ENCODE measurements at places on chromosomes 1 and 21.

DNA sequence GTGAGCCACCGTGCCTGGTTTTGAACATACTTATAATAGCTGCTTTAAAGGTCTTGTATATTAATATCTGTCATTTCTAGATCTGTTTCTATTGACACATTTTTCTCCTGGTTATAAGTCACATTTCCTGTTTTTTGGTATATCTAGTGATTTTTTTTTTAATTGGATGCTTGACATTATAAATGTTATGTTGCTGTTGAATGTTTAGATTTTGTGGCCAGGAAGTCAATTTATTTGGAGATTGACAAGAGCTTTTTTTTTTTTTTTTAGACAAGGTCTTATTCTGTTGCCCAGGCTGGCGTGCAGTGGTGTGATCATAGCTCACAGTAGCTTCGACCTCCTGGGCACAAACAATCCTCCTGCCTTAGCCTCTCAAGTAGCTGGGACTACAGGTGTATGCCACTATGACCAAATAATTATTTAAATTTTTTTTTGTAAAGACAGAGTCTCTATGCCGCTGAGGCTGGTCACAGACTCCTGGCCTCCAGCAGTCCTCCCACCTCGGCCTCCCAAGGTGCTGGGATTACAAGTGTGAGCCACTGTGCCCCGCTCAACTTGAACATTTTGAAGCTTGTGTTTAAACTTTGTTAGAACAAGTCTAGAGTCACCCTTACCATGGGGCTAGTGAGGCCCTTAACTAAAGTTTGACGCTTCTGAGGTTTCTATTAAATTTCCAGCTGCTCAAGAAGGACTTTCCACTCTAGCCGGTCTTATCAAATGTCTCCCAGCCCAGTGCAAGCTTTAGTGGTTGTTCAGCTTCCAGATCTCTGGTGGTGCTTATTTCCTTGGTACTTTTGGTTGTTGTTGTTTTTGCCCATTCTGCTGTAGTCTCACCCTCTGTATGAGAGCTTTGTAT lies 8.6 kb upstream of the CHI3L2 start:
- DNase-seq: no peak

DNA sequence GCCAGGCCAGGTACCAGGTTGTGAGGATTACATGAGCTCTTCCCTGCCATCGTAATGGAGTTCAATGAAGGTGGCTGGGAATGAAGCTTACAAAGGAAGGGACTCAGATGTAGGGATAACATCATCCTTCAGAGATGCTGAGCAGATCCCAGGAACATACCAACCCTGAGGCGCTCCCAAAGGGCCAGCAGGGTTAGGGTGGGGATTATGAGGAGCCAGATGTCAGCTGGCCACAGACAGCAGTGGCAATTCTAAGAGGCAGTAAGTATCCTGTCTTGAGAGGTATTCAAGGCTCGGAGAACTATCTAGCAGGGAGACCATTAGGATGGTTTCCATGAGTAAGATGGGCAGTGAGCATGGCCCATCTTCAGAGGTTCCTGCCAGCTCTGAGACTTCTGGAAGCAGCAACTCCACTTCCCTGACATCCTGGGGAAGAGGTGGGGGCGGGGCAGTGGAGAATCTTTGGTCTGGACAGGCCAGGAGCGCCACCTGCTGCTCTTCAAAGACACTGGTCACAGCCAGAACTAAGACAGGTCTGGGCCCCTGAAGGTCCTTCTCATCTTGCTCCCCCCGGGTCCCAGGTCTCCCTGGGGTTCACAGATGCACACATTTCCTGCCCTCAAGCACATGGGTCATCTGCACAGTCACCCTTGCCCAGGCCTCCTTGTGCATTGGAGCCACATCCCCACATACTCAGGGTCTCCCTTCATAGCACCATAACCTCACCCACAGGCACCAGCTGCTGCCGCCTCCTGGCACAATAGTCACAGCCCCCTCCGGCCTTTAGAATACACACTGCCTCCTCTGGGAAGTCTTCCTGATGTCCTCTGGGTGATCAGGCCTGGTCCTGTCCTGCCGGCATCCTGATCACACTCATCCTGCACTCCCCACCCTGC lies 2.7 kb upstream of the SDC3 start:
- peak; percentile 63 for DNase-seq

DNA sequence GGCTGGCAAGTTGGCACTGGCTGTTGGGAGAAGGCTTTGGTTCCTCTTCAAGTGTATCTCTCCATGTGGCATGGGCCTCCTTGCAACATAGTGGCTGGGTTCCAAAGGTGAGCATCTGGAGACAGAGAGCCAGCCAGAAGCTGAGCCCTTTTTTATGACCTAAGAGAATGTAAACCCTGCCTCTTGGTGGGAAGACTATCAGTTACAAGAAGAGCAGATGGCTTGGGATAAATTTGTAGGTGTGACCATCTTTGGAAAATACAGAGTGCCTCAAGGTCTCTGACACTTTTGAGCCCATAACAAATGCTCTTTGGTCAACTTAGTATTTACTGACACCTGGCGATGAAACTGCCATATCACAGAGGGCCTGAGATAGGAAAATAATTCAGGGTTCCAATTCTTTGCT lies 31.4 kb upstream of the PRELP start:
- no peak for DNase-seq

- no peak for DNase-seq
Measured at GRCh38 chr1:177897998-177898654, 71.7 kb downstream of the SEC16B start.

DNA sequence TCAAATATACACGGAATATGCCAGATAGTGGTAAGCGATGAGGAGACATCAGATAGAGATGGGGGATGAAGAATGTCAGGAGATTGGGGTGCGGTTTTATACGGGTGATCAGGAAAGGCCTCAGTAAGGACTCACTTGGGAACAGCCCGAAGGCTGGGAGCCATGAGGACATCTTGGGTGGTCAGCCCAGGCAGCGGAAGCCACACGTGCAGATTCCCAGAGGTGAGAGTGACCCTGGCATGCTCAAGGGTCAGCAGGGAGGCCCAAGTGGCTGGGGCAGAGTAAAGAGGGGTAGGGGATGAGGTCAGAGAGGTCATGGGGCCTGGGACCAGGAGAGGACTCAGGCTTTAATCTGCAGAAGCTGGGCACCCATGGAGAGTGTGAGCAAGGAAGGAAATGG lies 106.6 kb downstream of the MATN1 start:
- DNase-seq: no peak

DNA sequence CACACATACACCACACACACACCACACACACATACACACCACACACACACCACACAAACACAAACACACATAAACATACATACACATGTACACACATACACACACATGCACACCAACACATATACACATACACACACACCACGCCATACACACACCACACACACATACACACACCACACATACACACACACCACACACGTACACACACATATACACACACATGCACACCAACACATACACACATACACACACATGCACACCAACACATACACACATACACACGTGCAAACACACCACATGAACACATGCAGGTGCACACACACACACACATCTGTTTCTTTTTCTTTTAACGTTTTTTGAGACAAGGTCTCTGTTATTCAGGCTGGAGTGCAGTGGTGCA lies 41.0 kb upstream of the SLC45A1 start:
- no peak for DNase-seq

DNA sequence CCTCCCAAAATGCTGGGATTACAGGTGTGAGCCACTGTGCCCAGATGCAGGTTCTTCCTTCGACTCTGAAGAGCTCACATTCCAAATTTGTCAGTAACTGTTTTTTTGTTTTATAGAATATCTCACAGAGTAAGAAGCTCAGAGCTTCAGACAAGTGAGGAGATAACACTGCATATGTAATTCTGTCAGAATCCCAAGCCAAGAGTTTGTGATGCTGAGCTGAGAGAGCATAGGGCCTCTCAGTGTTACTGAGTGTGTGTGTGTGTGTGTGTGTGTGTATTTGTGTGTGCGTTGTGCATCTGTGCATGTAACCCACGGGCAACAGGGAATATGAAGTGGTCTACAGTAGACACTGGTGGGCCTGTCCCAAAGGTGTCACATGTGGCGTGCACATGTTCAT lies 15.2 kb upstream of the TNR start:
- no peak for DNase-seq

GRCh38 chr21:34986561-34987500 lies 62.3 kb downstream of the RUNX1 start:
- DNase-seq: no peak

DNA sequence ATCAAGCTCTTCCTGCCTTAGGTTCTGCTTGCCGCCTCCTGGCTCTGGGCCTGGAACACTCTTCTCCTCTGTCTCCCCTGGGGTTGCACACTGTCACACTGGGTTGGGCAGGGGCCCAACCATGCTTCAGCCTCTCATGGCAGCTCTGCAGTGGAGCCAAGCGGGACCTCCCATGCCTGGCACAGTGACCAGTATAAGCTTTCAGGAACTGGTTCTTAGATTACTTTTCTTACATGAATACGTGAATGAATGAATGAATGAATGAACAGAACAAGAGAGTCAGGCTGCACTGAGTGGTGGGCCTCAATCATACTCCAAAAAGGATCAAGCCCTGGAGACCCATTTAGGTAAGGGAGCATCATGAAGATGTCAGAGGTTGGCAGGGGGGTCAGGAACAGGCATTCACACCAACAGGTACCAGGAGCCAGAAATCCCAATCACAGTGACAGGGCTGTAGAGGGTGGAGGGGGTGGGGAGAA lies 30.8 kb upstream of the TMEM125 start:
- no peak for DNase-seq

DNA sequence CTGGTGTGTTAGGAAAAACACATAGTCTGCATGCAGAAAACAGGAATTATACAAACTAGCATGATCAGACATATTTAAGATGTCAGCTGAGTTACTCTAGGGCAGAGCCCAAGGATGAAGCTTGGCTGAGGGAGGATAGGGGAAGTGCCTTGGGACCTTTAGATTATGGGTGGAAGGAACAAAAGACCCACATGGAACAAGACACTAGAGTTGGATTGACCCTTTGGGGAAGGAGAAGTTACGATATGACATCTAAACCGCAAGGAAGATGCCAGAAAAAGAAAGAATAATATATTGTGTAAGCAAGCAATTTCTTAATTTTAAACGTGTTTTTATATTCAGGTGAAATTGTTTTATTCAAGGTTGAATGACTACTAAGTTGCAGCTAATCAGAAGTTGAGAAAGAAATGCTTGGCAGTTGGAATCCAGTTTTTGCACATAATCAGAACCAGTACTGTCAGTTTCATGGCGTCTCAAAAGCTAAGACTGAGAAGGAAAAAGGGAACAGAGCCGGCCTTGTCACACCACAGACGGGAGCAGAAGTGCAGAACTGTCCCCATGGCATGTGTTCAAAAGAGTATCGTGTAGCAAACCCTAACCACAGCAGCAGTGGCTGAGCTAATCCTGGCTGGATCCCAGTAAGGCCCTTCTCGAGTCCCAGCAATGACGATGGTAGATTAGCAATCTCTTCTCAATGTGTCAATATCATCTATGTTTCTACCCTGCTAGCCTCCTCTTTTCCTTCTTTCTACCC lies 31.2 kb upstream of the IFNAR2 start:
- no peak for DNase-seq

DNA sequence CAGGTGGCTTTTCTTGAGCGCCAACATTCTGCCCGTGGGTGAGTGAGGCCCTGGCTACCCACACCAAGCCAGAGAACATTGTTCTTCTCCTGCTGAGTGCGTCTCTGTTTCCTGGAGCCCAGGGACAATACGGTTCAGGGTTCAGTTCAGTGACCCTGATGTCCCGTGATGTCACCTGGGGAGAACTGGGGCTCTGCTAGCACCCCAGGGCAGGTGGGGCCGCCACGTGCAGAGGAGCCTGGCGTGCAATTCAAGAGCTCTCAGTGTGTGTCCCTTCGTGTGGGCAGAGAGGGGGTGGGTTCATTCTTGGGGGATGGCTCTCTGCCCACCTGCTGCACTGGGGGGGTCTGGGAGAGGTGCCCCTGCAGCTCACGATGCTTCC lies 18.2 kb upstream of the PEX10 start:
- no peak for DNase-seq

- DNase-seq: no peak
Measured at GRCh38 chr21:29826386-29826785, 113.4 kb downstream of the GRIK1 start.

DNA sequence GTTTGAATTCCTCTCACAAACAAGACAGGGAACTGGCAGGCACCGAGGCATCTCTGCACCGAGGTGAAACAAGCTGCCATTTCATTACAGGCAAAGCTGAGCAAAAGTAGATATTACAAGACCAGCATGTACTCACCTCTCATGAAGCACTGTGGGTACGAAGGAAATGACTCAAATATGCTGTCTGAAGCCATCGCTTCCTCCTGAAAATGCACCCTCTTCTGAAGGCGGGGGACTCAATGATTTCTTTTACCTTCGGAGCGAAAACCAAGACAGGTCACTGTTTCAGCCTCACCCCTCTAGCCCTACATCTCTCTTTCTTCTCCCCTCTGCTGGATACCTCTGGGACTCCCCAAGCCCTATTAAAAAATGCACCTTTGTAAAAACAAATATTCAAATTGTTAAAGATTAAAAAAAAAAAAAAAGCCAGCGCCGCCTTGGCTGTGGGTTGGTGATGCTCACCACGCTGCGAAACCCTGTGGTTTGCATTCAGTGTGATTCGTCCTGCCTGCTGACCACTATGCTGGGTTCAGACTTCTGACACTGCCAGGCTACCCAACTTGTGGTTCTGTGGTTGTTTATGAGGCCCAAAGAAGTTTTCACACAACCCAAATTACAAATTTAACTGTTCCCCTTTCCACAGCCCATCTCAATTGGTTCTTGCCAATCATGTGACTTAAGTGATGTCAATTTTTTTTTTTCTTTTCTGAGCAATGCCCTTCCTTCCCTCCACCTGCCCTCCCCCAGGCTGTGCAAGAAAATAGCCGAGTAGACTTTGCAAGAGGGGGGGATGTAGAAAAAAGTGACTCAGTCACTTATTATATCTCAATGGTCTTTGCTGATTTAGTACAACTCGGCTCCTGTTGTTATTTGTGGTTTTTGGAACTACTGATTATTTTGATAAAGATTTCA lies at the start of gene RUNX1:
Gene RUNX1 (minus strand): TSS at position 597 of the 912 bp plus-strand sequence.
- DNase-seq: no peak

DNA sequence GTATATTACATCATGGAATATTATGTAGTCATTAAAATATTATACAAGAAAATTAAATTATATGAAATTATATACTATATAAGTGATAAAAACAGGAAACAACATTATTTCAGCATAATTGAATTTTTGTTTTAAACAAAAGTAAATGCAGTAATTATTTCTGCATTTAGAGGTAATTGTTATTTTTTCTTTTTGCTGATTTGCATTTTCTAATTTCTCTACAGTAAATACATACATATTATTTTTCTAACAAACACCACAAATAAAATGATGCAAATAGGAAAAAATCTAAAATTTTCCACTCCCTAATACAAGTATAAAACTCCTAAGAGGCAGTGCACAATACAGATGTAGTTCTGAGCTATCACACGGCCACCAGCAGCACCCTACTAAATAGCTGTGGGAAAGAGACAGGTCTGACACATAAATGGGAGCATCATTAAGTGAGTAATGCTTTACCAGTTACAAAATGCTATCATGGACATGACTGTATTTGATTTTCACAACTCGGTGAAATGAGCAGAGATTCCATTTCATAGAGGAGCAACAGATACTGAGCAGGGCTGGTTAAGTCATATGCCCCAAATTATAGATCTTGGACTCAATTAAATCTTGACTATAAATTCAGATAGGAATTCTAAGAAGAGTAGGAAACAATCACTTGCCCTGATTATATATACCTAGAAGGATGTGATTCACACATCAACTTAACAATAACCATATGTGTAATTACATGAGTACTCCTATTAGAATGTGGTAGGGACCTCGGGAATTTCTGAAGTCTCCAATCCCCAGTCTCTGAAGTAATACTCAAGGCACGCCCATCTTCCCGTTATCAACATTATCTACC lies 49.0 kb downstream of the NRIP1 start:
- no peak for DNase-seq
